ENCODE measurements at places on chromosomes 11 and 22. TPM values are rescaled to one million over a fixed set of nuclear protein-coding genes. Genes with fewer than 3 reads are reported as not detected.

The TBC1D10A gene
- 23.6 TPM for total RNA-seq

DNA sequence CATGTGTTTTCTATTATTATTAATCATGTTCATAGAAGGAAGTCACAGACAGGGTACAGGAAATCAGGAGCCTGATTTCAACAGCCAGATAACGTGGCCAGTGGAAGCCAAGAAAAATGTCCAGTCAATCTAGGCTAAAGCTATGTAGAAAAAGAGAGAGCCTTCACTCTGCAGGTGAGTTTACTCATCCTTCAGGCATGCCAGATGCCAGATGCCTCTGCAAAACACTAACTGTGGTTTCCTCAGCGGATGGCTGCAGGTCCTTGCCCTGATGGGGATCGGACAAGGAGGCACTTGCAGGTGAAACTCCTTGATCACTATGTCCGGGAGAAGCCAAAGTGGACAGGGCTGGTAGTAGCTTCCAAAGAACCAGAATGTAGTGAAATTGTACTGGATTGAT is 962.3 kb upstream of the RAG2 start:
- DNase-seq, result peak; percentile 6

DNA sequence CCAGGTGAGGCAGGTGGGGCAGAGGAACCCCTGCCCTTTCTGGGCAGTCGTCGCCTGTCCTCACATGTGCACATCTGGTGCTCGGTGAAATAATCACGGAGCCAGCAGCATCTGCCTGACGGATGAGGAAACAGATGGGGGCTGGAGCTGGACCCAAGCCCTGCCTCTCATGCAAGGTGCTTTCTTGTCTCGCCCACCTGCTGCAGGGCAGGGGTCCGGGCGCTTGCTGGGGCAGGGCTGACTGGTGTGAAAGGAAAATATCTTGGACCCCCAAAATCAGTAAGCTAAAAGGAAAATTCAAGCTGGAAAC is 3.3 kb downstream of the ALDH3B2 start:
- no peak for DNase-seq

DNA sequence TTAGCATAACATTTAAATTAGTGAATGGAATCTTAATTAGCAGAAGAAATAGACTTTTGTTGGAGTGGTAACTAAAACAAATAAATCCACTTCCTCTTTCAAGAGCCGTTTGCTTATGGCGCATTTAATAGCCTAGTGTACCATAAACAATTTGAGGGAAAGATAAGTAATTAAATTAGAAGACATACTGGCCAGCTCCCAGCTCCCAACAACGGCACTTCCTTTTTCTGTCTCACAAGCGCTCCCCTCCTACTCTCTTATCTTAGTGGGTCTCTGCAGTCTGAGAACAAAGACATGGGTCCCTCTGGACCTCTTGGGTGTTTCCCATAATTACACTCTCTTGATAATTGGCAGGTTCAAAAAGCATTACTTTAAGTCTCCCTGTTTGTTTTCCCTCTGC is 146.0 kb downstream of the OPCML start:
- DNase-seq, result no peak

- DNase-seq, result no peak
Observed at GRCh38 chr11:73875840-73876239, 806 bp downstream of the COA4 start.

DNA sequence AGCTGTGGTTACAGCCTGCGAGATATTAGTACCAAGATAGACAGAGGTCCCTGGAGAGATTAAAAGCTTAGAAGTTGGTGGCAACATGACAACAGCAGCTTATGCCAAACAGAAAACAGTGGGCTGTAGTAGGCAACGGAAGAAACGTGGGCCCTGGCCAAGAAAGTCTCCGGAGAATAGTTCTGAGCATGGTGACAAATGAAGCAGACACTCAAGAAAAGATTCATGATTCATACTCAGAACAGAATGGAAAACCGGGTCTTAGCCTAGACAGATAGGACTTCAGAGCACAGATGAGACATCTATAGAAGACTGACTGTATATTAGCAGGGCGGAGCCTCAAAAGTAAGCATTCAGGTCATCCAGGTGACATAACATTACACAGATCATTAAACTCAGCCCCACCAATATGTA is 727.4 kb downstream of the ETS1 start:
- DNase-seq, result no peak

The C11orf52 gene
- total RNA-seq, result 9.2 TPM

- DNase-seq, result peak; percentile 100
Observed at GRCh38 chr11:120432056-120433018, 79.2 kb upstream of the GRIK4 start.

The VWCE gene
- total RNA-seq, result 4.5 TPM

The LIF gene
- 84.0 TPM for total RNA-seq

The SOX10 gene
- total RNA-seq, result not detected

DNA sequence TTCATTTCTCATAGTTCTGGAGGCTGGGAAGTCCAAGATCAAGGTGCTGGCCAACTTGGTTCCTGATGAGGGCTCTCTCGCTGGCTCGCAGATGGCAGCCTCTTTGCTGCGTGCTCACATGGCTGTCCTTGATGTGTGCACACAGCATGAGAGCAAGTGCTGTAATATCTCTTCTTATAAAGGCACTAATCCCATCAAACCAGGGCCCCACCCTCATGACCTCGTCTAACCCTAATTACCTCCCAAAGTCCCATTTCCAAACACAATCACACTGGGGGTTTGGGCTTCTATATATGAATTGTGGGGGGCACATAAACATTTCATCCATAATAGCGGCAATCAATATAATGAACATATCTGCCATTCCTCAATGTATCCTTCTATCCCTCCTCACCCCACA is 1062.1 kb downstream of the BRD1 start:
- DNase-seq, result no peak

- no peak for DNase-seq
Observed at GRCh38 chr22:30248484-30248883, 1.9 kb upstream of the LIF start.

DNA sequence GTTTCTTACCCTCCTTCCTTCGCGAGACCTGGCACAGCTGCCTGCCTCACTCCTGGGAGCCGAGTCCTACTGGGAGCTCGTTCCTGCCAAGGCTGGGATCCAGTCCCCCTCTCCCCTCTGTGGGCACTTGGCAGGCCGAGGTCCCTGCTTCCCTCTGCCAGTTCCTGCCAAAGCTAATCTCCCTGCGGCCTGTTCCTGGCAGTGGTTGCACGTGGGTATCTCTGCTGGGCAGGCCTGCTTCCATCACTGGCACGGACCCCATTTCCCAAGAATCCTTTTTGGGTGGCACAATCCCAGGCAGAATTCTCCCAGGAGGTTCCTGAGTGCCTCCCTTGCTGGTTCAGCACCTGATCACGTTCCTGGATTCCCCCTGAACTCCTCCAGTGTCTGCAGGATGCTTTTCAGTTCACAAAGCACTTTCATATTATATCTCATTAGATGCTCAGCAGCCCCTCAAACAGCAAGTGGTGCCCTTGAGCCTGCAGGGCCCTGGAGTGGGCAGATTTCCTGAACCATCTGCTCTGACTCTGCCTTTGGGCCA is 96.5 kb downstream of the RRM1 start:
- no peak for DNase-seq

- DNase-seq, result no peak
Observed at GRCh38 chr11:68822546-68822945, 19.2 kb downstream of the CPT1A start.

The ZP1 gene
- not detected for total RNA-seq

GRCh38 chr22:23068096-23068831 is 2.1 kb upstream of the GNAZ start:
- DNase-seq, result peak; percentile 18

DNA sequence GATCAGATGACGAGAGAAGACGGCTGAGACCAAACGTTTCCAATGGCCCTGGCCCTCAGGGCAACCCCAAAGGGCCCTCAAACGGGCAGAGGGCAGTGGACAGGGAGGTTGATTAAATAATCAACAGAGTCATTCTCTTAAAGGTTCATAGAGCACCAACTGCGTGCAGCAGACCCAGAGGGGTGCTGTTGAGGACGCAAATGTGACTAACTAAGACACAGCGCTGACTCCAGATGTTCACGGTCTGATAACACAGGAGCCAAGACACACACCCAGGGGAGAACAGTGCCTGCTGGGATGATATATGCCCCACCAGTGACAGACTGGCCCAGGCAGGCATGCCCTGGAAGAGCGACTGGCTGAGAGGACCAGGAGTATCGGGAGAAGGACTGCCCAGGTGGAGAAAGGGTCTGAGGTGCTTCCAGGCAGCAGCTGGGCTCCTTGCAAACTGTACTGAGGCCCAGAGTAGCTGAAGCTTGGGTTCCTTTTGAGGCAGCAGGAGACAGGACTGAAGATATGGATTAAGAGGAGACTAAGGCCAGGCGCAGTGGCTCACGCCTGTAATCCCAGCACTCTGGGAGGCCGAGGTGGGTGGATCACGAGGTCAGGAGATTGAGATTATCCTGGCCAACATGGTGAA is 7.7 kb downstream of the VWCE start:
- no peak for DNase-seq

The CARD18 gene
- total RNA-seq, result not detected

DNA sequence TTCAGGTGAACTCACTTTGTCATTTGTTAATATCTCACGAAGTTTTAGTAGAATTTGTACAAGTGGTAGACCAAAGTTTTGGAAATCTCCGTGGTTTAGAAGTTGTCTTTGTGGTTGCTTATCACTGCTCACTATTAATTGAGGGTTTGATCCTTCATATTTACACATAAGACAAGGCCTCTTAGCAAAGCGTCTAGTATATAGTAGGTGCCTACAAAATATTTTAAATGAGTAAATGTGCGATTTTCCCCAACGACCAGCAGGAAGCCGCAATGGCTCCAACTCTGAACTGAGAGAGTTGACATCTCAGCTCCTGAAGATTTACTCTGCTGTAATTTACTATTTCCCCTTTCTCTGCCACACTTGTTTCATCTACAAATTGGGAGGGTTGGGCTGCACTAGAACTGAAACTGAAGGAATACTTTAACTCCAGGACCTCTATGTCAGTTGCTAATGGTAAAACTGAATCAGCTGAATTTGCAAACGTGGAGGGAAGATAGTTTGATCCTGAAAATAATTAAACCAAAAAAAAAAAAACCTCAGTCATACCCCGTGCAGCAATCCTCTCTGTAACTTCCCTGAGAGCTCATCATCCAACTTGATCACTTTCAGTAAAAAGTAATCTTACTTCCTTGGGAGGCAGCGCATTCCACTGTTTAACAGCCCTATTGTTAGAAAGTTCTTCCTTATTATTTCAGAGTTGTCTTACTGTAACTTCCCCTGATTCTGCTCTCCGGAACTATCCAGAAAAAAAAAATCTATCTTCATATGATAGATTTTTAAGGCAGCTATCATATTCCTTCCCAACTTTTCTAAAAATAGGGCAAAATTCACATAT is 1.3 kb upstream of the SBF2 start:
- DNase-seq, result peak; percentile 49

The GGT1 gene
- total RNA-seq, result 118 TPM

GRCh38 chr11:8190431-8190830 is 21.6 kb upstream of the RIC3 start:
- no peak for DNase-seq

DNA sequence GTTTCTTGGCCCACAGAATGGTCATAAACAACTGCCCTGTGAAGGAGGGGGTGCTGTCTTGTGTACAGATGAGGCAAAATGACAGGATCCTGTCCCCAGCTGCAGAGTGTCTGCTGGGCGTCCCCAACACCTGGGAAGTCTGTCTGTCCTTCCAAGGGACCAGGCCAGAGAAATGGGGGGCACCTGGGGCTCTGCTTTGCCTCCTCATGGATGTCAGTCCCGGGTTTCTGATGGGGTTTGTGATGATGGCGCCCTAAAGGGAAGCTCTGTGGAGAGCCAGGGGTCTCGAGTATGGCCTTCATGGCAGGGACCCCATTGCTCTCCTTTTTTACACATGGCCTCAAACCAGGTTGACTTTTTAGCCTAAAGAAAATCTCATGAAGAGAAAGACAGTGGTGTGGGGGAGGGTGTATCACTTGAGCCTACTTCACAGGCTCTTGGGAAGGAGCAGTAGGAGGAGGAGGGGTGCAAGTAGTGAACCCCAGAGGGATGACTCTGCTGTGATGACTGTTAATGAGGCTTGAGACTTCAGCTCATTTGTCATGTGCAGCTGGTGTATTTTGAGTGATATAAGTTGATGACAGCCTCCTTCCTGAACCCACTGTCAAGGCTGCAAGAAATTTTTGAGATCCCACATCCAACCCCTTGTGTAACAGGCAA is 40.6 kb upstream of the TUB start:
- no peak for DNase-seq

The CRYBA4 gene
- not detected for total RNA-seq

DNA sequence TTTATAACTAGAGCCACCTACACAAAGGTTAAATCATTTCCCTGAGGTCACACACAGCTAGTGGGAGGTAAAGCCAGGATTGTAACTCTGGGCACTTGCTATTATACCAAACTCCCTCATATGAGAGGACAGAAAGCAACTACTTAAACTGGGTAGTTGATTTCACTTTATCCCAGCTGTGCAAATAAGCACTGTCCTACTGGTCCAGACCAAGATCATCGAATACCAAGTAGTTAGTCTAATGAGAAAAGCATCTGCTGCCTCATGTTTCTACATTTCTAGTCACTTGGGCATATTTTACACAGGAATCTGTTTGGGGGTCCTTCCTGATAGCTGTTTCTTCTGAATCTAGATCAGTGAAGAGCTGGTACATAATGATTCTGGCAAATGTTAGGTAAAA is 178.6 kb upstream of the NARS2 start:
- no peak for DNase-seq

DNA sequence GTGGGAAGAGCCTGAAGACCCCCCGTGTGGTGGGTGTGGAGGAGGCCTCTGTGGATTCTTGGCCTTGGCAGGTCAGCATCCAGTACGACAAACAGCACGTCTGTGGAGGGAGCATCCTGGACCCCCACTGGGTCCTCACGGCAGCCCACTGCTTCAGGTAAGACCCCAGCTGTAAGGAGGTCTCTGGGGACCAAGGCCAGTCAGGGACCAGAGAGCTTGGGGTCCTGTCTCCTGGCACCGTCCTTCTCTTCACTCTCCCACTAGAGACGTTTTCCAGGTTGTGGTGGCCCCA is 24.9 kb upstream of the SMIM35 start:
- DNase-seq, result no peak

DNA sequence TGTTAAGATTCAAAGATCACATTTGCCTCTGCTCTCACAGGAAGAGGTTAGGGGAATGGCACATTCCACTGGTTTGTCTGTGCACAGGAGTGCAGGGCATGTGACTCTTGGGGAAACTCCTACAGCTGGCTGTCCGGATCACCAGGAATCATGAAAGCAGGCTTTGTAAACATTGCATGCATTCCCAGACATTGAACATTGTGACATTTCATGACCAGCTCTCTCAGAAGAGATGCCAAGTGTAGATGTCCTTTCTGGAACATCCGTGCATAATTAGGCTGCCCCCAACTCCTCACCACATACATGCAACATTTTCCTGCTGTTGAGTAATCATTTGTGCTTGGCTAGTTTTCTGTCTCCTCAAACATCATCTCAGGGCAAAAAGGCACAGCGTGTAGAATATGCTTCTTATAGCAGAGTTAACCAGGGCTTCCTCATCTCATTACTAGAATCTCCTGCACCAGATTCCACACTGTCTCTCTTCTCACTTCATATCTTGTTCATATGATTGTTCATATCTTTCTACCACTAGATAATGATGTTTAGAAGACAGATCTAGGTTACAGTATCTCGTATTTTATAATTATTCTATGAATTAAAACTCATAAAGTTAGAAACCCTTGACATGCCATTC is 694.7 kb downstream of the NTM start:
- peak; percentile 98 for DNase-seq

GRCh38 chr22:29971607-29972006 is 88.6 kb downstream of the MTMR3 start:
- no peak for DNase-seq

The UPK3A gene
- total RNA-seq, result not detected

Data from renal cortical epithelial cell (primary cell).